ENCODE measurements at places on chromosomes 16 and 17.

- DNase-seq: no peak
Measured at GRCh38 chr17:77042476-77043231, 98.1 kb upstream of the SEC14L1 start.

GRCh38 chr16:89341697-89342694 is 124.5 kb downstream of the ZNF778 start:
- DNase-seq: no peak

DNA sequence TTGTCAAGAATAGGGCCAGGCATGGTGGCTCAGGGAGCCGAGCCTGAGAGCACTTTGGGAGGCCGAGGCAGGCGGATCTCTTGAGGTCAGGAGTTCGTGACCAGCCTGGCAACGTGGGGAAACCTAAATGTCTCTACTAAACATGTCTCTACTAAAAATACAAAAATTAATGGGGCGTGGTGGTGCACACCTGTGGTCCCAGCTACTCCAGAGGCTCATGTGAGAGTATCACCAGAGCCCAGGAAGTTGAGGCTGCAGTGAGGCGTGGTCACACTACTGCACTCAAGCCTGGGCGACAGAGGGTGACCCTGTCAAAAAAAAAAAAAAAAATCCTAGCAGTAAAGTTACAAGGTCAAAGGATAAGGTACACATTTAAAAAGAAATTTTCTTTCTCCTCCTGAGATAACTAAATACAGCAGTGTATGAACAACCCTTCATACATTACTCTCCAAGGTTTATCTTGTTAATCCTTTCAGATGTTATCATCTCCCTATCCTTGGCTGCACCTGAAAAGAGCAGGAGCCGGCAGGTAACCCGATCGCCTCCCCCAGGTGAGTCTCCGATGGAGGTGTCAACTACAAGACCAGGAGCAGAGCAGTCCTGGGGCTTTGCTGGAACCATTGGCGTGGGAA is 122.3 kb downstream of the GOSR1 start:
- DNase-seq: no peak

GRCh38 chr17:30819971-30820705 is 4.4 kb downstream of the CRLF3 start:
- no peak for DNase-seq

- DNase-seq: no peak
Measured at GRCh38 chr17:48070195-48070594, 22.0 kb downstream of the NFE2L1 start.

- DNase-seq: no peak
Measured at GRCh38 chr17:82097919-82098168, 192 bp downstream of the FASN start.

GRCh38 chr16:86994651-86995171 is 322.5 kb downstream of the C16orf95 start:
- no peak for DNase-seq

DNA sequence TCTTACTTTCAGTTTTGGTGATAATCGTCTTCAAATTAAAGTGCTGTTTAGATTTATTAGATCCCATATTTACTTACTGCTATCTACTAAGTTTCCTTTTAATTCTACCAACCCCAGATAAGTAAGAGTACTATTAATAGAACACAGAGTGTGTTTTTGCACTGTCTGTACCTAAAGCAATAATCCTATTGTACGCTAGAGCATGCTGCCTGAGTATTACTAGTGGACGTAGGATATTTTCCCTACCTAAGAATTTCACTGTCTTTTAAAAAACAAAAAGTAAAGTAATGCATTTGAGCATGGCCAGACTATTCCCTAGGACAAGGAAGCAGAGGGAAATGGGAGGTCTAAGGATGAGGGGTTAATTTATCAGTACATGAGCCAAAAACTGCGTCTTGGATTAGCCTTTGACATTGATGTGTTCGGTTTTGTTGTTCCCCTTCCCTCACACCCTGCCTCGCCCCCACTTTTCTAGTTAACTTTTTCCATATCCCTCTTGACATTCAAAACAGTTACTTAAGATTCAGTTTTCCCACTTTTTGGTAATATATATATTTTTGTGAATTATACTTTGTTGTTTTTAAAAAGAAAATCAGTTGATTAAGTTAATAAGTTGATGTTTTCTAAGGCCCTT is 56.8 kb downstream of the HLF start:
- no peak for DNase-seq
